ENCODE measurements at places on chromosomes 6 and 20.

- no peak for DNase-seq
Observed at GRCh38 chr6:20998748-20999448, 464.6 kb downstream of the CDKAL1 start.

DNA sequence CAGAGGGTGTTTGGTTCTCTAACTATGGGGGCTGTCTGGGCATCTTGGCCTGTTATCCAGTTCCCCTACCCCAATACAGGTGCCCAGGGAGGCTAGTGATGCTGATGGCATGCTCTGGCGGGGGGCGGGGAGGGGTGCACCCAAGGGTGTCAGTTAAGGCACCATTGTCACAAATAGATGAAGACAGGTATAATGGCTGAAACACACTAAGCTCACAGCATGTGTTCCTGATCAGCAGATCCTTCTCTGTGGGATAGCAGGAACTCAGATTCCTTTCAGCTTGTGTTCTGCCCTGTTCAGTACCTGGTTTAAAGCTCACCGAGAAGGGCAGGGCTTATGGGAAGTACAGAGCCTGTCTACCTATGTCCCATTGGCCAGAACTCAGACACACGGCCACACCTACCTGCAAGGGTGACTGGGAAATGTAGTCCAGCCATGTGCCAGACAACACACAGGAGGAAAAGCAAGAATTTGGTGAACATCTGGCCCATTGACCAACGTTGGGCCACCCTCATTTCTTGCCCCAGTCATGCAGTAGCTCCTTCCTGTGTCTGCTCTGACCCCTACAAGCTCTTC, 3.4 kb upstream of the RSPO4 start:
- DNase-seq = no peak

DNA sequence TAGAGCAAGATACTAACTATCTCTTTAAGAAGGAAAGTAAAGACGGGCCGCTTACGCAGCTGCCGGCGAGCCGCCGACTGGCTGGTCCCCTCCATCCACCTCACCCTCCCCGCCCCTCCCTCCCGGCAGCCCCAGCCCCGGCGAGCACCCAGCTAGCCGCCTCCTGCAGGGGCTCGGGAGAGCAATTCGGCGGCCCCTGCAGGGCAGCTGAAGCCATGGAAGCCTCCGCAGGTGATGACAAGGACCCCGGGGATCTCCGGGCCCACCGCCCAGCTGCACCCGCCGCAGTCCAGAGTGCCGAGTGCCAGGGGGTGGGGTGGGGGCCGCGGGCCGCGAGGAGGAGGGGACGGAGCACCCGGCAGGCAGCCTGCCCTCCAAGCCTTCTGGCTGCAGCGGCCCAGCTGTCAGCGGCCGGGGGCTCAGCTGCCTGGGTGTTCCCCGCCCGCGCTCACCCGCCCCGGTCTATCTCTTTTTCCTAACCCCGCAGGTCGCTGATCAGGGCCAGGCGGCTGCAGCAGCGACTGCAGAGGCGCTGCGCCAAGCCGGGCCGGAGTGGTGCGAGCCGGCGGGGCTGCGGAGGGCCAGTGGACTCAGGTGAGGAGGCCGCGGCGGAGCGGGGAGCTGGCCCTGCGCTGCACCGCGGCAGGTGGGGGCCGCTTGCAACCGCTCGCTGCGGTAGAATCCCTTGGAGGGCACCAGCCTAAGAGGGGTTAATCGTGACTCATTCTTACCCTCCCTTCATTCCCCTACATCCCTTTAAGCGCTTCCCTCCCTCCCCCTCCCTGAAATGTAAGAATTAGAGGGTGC, at the start of gene SNPH:
Gene SNPH (plus strand): TSS at position 128 of the 807 bp plus-strand sequence. CDS start 29,946 bp downstream, outside the sequence.
- peak; percentile 54 for DNase-seq

DNA sequence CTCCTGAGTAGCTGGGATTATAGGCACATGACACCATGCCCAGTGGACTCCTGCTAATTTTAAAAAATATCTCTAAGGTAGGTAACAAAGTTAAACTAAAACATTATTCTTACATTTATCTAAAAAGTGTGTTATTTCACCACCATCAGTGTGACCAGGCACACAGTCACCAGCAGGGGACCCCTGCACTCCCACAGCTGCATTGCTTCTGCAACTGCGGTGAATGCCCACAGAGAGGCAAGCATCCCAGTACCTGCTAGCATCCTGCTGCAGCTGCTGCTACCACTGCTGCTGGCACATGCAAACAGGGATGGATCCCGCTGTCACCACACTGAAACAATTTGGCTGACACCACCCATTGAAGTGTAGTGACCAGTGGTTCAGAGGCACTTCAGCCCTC, 21.9 kb upstream of the EPB41L2 start:
- no peak for DNase-seq

GRCh38 chr6:107290491-107290890, 168.9 kb downstream of the PDSS2 start:
- no peak for DNase-seq

GRCh38 chr20:11676630-11677287, 240.9 kb upstream of the BTBD3 start:
- DNase-seq = peak; percentile 12

DNA sequence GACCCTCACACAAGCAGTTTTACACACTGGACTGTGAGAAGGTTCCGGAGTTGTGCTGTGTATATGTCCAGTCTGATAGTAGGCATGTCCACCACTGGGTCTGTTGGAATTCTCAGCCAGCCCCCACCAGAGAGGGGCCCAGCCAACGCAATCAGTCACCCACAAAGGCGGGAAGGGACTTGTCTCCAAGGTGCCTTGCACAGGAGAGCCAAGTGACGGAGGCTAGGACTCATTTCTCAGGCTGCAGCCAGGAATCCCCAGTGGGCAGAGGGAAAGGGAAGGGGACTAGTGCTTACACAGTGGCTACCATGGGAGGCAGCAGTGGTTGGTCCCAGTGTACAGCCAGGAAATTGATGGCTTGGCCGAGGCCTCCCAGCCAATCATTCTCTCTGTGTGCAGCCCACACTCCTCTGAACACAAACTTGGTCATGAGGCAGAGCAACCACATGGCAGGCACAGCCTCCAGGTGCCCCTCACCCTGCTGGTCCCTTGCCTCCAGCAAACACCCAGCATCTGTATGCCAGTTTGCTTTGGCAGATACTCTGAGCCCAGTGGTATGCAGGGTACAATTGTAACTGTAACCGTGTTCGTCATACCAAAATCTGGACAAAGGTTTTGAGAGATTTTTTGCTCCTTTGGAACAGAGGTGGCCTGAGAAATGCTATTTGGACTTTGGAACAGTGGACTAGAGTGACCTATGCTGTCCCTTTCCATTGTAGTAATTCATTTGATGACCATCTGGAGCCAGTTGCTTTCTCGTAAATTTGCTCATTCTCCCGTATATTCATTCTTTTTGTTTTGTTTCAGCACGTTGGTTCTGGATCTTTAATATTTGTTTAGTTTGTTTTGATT, 72.9 kb upstream of the MYL9 start:
- DNase-seq = no peak

DNA sequence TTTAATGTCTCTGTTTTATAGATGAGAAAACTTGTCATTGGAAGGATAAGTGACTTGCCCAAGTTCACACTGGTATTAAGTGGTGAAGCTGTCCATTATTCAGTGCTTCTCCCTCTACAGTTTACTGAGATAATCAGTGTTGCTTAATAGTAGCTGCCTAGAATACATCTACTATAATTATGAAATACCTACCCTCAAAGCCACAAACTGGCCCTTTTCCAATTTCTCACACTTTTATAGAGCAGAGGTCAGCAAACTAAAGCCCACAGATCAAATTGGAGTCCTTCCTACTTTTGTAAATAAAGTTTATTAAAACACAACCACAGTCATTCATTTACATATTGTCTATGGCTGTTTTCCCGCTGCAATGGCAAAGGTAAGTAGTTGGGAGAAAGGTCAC, 73.5 kb downstream of the EYS start:
- DNase-seq = no peak

- DNase-seq = no peak
Observed at GRCh38 chr20:51500936-51501335, 41.6 kb downstream of the NFATC2 start.

GRCh38 chr20:41258474-41258873, 59.1 kb downstream of the ZHX3 start:
- no peak for DNase-seq

DNA sequence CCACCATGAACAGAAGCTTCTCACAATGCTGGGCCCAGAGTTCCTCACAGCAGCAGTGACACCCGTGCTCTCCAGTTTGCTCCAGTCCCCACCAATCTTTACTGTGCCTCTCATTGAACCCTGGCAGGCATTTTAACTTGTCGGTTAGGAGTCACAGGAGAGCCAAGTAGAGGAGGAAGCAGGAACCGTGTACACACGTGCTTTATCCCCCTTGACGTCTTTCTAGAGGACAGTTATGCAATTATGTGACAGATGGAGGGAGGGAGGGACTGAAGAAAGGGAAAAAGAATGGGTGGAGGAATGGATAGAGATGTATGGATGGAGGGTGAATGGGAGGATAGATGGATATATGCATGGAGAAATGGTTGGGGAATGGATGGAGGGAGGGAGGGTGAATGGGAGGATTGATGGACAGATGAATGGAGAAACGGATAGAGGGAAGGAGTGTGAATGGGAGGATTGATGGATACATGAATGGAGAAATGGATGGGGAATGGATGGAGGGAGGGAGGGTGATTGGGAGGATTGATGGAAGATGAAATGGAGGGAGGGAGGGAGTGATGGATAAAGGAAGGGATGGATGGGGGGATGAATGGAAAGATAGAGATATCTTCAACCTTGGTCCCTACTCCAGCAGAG, 26.0 kb downstream of the RBM38 start:
- no peak for DNase-seq

DNA sequence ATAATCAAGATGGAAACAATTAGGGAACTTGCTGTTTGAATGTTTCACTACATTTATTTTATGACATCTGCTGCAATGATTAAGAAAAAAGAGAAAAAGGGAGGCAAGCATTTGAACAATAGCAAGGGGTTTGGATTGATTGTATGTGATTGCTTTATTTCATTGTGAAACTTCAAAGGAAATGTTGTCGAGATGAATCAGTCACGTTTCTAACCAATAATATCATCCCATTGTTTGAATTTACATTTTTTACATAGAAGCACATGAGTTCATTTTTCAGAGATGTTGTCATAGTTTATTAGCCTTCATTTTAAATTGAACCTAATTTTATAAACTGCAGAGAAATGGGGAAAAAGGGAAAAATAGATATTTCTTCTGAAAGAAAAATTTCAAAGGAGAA, 572.0 kb downstream of the KIF16B start:
- DNase-seq = no peak

GRCh38 chr6:166470863-166471410, 88.2 kb upstream of the MPC1 start:
- no peak for DNase-seq

DNA sequence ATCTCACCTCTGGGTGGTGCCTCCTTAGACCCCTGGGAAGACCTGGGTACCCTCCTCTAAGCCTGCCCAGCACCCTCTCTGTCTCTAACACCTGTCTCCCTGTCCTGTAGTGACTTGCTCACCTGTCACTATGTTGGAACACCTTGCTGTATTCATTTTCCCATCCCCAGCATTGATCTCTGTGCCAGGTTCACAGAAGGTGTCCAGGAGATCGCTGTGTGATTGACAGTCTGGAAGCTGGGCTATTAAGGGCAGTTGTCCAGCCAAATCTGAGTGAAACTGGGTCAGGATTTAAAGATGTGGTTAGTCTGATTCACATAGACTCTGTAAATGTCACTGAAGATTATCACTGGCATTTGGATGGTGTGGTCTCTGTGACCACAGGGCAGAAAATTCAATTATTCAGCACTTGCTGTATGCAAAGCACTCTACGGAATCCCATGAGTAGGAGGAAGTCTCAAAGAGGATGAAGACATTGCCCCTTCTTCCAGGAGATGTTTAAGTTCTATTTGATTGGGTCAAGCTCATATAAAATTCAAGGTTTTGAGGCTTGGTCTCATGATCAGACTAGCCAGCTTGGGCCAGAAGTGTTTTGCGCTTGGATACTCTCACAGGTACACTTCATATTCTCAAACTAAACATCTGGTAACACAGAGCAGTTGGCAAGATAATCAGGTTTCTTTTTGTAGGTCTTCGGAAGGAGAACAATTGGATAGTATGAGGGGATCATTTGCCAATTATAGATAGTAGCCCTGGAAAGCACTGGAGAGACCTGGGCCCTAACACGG, 57.8 kb upstream of the TAGAP start:
- no peak for DNase-seq

DNA sequence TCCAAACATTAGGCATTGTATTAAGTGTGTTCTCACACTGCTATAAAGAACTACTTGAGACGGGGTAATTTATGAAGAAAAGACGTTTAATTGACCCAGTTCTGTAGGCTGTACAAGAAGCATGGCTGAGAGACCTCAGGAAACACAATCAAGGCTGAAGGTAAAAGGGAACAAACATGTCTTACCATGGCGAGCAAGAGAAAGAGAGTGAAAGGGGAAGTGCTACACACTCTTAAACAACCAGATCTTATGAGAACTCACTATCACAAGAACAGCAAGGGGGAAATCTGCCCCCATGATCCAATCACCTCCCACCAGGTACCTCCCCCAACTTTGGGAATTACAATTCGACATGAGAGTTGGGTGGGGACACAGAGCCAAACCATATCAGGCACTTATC, 86.6 kb upstream of the TOP1 start:
- DNase-seq = no peak

- no peak for DNase-seq
Observed at GRCh38 chr6:74597840-74598239, 608.0 kb downstream of the COL12A1 start.

All from stimulated activated CD4-positive, alpha-beta T cell treated with anti-CD3 and anti-CD28 coated beads, Interleukin-2, amount 100 ng/mL, for 48 hours (primary cell).